ENCODE measurements at places on chromosomes 12 and 14. TPM values are rescaled to one million over a fixed set of nuclear protein-coding genes. Genes with fewer than 3 reads are reported as not detected.

The TMEM63C gene
- 0.89 TPM for total RNA-seq

- DNase-seq = no peak
Measured at GRCh38 chr14:52018252-52018651, 28.9 kb downstream of the RTRAF start.

GRCh38 chr12:51890511-51891171 lies 2.7 kb downstream of the ANKRD33 start:
- DNase-seq = no peak

DNA sequence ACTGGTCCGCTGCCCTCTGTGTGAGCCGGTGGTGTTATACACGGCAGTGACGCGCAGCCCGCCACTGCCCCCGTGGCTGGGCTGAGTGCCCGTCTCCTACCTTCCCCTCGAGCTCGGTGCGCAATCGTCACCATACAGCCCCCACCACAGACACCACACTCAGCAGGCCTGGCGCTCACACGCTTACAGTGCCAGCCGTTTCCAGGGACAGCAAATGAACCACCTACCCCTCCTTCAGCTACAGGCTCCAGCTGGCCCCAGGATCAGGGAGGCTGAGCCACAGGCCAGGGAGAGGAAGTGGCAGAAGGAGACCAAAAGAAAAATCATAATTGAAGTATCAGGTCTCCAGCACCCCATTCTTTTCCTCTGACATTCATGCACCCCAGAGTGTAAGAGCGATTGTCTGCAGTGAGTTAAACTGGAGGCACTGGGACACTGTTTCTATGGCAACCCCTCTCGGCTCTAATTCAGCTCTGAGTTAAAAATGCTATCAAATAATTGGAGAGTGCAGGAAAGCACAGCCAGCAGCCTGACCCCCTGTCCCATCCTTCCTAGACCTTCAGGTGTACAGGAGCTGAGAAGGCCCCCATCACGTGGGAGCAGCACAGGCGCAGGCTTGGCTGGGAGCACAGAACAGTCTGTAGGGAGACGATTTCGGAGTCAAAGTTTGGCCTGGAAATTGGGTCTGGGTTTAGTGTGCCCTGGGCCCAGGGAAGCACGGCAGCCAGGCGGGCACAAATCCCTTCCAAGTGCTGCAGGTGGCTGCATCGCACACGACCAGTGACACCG lies 18.0 kb downstream of the LRTM2 start:
- no peak for DNase-seq

DNA sequence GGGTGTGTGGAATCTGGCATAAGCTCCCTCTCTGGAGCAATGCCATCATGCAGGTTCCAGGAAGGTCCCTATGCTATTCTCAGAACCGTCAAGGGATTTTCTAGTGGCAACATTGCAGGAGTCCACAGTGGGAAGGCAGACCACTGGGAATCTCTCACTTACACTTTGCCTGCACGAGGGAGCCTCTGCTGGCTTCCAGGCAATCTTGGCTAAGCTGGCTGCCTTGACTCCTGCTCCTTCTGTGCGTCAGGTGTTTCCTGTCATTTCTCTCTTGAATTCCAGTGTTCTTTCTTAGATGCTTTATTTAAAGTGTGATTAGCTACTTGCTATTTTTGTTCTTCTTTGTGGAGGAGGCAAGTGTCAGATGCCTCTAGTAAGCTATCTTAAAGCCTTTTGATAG lies 414.0 kb upstream of the ATP2B1 start:
- no peak for DNase-seq

DNA sequence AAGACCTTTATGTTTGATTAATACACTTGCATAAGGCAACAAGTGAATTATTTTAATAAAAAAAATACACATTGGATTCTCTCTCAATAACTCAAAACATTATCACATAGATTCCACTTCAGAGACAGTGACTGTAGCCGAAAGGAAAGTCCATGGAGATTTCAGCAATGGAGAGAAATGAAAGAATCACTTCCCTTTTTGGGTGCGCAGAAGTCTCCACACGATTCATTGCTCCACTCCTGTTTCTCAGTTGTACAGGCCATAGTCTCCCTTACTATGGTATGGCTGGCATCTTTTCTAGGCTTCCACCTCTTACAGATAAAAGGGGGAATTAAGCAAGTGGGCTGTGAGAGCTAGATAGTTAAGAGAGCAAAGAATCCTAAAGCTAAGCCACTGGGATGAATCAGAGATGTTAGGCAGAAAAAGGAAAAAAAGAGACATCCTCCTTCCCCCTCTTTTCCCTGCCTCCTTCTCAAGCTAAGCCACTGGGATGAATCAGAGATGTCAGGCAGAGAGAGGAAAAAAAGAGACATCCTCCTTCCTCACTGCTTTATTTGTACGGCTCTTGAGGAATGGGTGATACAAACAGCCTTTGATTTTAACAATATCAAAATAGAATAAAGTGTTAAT lies 16.3 kb downstream of the ST8SIA1 start:
- no peak for DNase-seq

- no peak for DNase-seq
Measured at GRCh38 chr14:71629250-71629649, 303.0 kb upstream of the RGS6 start.

DNA sequence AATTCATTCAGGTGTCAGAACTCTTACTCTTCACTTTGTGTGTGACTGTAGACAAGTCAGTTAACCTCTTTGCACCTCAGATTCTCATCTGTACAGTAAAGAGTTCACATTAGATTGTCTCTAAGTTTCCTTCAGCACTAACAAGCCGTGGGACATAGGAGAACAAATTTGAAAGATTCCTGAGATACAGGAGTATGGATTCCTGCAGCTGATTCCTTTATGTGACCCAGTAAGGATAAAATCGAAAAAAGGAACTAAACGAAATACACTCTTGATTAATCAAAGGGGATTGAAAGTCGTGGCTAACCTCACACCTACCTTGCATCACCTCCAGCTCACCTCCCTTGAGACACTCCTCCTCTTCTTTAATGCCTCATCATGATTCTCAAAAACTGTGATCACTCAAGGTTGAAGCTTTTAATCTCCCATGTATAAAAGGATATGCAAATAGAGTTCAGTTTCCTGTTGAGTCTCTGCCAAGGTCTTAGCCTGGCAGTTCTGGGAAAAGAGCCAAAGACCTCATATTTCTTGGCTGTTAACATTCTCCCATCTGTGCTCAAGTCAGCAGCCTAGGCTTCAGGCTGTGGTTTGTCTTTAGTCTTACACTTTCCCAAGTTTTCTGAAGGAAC lies 156.6 kb downstream of the DAD1 start:
- no peak for DNase-seq

GRCh38 chr14:60171690-60172089 lies 6.5 kb upstream of the DHRS7 start:
- no peak for DNase-seq

- no peak for DNase-seq
Measured at GRCh38 chr12:26987634-26988424, 26.4 kb downstream of the TM7SF3 start.

DNA sequence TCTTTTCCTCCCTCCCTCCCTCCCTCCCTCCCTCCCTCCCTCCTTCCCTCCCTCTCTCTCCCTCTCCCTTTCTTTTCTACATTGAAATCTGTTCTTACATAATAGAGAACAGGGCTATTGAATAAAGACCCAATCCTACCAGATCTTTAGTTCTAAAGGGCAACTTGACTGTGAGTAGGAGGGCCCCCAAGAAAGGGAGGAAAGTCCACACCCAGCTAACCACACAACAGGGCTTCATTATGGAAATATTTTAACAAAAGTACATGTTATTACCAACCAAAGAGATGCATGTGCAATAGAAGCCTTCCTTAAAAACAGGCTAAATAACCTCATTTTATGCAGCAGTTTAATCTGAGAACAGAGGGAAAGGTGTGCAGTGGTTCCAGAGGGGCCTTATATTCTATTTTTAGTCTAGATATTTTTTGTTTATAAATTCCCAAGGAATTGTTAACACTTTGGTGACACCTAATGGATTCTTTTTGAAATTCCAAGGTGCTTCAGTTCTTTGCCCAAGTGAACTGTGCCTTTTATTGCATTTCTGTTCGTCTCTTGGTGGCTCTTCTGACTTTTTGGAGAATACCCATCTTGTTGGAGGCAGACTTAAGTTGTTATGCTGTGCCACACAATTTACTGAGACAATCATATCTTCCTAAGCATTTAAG lies 63.0 kb downstream of the GNS start:
- DNase-seq = no peak

All from CD4-positive, alpha-beta T cell (primary cell).